ENCODE measurements at places on chromosomes 6 and 20.
A peak's percentile ranks its signal among the peaks of the same experiment; 100 is the strongest.

DNA sequence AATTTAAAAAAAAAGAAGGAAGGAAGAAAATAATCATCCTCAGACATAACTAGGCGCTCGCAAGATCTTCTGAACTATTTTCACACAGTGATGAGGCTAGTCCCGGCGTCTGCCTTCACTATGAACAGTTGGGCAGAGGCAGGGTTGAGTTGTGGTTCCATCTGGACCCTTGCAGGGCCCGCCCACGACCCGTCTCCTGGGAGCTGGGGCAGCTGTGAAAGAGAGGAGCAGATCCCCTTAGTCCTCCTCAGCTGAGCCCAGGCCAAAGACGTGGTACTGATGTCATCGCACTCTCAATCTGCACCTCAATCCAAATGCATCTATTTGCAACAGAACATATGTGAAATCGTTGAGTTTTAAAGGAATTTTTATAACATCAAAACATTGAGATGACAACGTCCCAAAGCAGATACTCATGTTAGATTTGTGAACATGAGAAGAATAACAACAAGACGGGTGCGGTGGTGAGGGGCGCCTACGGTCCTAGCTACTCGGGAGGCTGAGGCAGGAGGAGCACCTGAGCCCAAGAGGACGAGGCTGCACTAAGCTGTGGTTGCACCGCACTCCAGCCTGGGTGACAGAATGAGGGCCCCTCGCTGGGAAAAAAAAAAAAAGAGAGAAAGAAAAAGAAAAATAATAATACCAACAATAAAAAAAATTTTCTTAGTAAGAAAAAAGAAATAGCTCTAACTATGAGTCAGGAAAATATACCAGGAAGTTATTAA, 15.3 kb downstream of the TCFL5 start:
- peak; percentile 15 for DNase-seq

DNA sequence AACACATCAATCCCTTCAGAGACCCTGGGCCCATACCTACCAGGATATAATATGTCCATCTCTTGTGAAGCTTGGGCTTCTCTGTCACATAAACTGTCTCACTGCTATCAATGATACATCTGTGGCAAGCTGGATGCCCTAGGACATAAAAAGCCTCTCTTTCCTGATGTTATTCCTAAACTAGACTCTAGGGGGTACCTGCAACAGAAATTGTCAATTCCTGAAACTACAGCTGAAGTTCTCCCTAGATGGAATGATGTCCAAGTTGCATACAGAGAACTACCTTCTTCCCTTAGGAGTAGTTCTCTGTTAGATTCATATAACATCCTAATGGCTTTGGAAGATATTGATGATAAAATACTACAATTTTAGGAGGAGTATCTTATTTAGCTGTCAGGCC, 35.8 kb downstream of the TBX18 start:
- peak; percentile 17 for DNase-seq

GRCh38 chr6:72894091-72894490, 272.2 kb downstream of the KCNQ5 start:
- DNase-seq, result no peak

- no peak for DNase-seq
Observed at GRCh38 chr20:61119273-61119672, 132.8 kb upstream of the CDH4 start.

- no peak for DNase-seq
Observed at GRCh38 chr20:59988141-59988540, 29.9 kb downstream of the CDH26 start.

DNA sequence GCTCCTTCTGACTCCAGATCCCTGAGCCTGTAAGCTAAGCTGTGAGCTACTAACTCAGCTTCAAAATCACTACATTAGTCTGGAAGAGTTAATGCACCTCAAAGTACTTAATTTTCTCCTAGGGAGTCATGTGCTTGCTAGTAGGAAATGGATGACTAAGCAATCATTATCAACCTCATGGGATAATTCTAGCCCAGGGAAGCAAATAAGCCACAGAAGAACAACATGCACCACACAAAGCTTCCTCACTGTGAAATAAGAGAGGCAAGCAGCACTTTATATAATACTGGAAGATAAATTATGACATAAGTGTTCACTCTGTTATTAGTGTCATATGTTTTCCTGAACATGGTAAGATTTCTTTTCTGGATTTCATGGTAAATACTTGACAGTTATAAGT, 57.9 kb upstream of the RCAN2 start:
- DNase-seq, result no peak

DNA sequence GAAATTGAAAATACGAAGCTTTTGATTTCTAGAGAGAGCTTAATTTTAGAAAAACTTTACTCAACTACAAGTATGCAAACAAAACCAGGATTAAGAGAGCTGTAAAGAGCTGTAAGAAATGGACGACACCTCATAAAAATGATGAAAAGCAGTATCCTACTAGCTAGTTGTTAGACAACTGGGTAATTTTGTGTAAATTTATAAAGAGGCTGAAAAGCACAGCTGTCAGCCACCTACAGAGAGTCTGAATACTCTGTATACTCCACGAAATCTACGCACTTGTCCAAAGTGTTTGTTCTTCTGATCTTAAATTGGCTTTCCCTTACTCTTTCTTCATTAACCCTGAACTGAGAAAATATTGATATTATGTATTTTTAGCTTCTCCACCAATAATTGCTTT, 808.4 kb upstream of the EPHA7 start:
- no peak for DNase-seq

- DNase-seq, result peak; percentile 24
Observed at GRCh38 chr6:72260489-72260888, 361.4 kb upstream of the KCNQ5 start.

GRCh38 chr6:31359581-31359980, 2.6 kb upstream of the HLA-B start:
- no peak for DNase-seq

- no peak for DNase-seq
Observed at GRCh38 chr6:132695773-132696172, 18.1 kb downstream of the VNN1 start.

GRCh38 chr6:46940433-46941226, 18.9 kb upstream of the ADGRF5 start:
- no peak for DNase-seq

- peak; percentile 60 for DNase-seq
Observed at GRCh38 chr6:5126214-5126613, 41.1 kb downstream of the PPP1R3G start.

DNA sequence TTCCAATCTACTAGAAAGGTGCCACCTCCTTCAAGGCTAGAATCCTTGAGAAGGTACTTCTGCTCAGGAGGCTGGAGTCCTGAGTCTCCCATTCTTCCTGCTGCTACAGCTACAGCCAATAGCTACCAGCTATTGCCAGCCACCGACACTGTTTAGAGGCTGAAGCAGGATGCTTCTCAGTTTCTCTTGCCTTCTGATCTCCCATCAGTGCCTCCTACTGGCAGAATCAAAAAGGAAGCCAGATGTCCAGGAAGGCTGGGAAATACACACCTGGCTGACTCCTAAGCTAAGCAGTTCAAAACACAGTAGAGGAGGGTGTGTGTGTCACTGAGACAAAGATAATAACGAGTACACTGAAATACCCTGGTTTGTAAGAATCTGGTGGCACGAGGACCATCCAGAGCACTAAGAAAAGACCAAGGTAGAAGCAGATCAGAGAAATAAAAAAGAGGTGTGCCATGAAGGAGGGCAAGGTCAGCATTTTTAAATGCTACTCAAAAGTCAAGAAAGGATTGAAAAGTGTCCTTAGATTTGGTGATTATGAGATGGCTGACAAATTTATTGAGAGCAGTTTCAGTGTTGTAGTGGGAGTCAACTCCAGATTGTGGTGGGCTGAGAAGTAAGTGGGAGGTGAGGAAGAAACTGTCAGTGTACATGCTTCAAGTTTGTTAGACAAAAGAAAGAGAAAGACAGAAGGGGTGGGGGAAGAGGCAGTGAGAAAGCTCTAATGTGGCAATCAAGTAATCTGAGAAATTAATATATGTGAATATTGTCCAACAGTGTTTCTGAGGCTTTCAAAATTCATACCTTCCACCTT, 2.3 kb upstream of the HLA-DMA start:
- no peak for DNase-seq

GRCh38 chr20:49160057-49160929, 27.8 kb downstream of the STAU1 start:
- DNase-seq, result no peak

GRCh38 chr6:39124114-39124513, 9.1 kb upstream of the SAYSD1 start:
- no peak for DNase-seq

Measured in fibroblast of skin of right quadriceps (primary cell).